ENCODE measurements at places on chromosomes 2 and 18.

GRCh38 chr18:49609256-49610021 is 47.6 kb downstream of the LIPG start:
- no peaks in the 10 kb centered on the region for H3K36me3 ChIP-seq
- no peaks in the 10 kb centered on the region for H3K27me3 ChIP-seq
- peaks cover 56% of the 10 kb centered on the region for H3K4me1 ChIP-seq
- H3K4me3 ChIP-seq: no peak overlapping the region

DNA sequence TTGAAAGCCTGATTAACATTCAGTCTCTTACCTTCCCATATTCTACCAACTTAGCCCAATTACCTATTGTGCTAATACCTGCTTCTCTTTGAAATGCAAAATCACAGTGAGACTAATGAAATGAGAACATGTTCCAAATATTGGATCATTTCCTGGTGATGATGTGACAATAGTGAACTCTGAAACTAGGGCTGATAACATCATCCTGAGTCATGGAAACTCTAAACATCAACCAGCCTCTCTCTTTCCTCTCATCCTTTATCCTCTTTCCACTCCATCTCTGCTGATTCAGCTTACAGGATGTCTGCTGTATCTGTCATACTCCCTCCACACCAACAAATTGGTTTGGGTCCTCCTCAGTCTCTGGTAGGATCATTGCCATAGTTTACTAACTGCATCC is 98.8 kb upstream of the NCKAP5 start:
- no peaks in the 10 kb centered on the region for H3K27me3 ChIP-seq
- no peak overlapping the region for H3K27ac ChIP-seq
- DNase-seq: no peak
- H3K36me3 ChIP-seq: no peaks in the 10 kb centered on the region
- H3K4me1 ChIP-seq: no peaks in the 10 kb centered on the region
- H3K4me3 ChIP-seq: no peak overlapping the region

GRCh38 chr2:24026233-24026632 is 16.3 kb downstream of the MFSD2B start:
- H3K4me3 ChIP-seq: no peak overlapping the region
- no peak for DNase-seq
- H3K27me3 ChIP-seq: no peaks in the 10 kb centered on the region
- peaks cover 15% of the 10 kb centered on the region for H3K4me1 ChIP-seq
- H3K27ac ChIP-seq: peak overlapping the region; percentile 21

GRCh38 chr2:117086174-117086942 is 728.1 kb upstream of the DDX18 start:
- no peaks in the 10 kb centered on the region for H3K36me3 ChIP-seq
- H3K4me1 ChIP-seq: peaks cover 17% of the 10 kb centered on the region
- DNase-seq: no peak
- H3K4me3 ChIP-seq: no peak overlapping the region
- H3K27me3 ChIP-seq: no peaks in the 10 kb centered on the region

DNA sequence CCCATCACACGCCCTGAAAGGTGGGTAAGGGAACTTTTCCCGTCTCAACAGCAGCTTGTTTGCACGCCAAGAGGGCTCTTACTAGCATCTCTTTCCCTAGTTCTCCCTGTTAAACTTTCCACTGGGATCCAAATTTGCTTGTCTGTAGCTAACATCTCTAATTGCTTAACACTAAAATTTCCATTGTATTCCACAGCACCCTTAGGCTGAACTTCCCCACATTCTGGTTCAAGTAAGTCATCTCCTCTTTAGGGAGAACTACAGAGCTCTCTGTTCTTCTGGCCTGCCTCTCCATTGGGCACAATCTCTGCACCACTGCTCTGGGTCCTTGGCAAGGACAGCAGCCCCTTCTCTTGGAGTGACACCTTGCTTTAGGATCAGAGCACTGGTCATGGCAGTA is 24.0 kb downstream of the UNC50 start:
- H3K27ac ChIP-seq: no peak overlapping the region
- peaks cover 4% of the 10 kb centered on the region for H3K4me1 ChIP-seq
- no peaks in the 10 kb centered on the region for H3K27me3 ChIP-seq
- no peak for DNase-seq
- H3K36me3 ChIP-seq: no peaks in the 10 kb centered on the region

GRCh38 chr2:224545884-224546644 is 39.1 kb downstream of the CUL3 start:
- H3K27me3 ChIP-seq: no peaks in the 10 kb centered on the region
- peaks cover 17% of the 10 kb centered on the region for H3K36me3 ChIP-seq
- no peak overlapping the region for H3K27ac ChIP-seq

- H3K4me1 ChIP-seq: no peaks in the 10 kb centered on the region
- H3K27ac ChIP-seq: no peak overlapping the region
- no peak overlapping the region for H3K4me3 ChIP-seq
- H3K36me3 ChIP-seq: no peaks in the 10 kb centered on the region
Measured at GRCh38 chr18:58565021-58565420, 63.9 kb downstream of the ALPK2 start.

DNA sequence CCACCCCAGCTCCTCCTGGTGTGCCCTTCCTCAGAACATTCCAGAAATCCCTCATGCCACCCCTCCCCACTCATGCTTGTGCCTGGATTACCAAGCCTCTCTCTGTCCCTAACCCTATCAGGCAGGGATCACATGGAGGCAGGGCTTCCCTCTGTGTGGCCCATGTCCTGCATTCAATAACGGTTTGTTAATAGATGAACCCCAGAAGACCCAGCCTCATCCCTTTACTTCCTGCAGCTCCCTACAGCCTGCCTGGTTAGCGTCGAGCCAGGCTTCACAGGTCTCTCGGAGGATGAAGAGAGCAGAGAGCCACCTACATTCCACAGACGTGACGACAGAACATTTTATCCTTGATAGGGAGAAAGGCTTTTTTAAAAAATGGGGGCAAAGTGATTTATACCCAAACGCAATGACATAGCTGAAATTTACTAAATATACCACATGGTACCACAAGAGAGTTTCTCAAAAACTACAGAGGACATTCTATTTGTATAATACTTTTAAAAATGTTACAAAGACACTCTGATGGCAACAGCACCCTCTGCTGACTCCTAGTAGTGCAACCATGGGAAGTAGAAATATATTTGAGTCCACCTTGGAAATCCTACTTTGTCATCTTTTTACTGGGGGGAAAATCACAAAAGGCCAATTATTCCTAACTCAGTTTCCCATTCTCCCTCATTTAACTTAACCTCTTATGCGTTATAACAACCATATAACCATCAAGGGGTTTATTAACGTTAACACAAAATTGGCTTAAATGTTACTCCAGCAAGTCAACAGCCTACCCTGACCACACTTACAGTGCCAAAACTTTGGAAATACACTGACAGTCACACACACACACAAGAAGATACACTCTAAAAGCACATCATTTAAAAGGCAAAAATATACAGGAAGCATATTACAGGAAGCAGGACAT is 30.7 kb downstream of the FBXO15 start:
- H3K27me3 ChIP-seq: no peaks in the 10 kb centered on the region
- no peak overlapping the region for H3K4me3 ChIP-seq
- peak; percentile 56 for DNase-seq
- peaks cover 18% of the 10 kb centered on the region for H3K4me1 ChIP-seq
- no peak overlapping the region for H3K27ac ChIP-seq
- no peaks in the 10 kb centered on the region for H3K36me3 ChIP-seq

DNA sequence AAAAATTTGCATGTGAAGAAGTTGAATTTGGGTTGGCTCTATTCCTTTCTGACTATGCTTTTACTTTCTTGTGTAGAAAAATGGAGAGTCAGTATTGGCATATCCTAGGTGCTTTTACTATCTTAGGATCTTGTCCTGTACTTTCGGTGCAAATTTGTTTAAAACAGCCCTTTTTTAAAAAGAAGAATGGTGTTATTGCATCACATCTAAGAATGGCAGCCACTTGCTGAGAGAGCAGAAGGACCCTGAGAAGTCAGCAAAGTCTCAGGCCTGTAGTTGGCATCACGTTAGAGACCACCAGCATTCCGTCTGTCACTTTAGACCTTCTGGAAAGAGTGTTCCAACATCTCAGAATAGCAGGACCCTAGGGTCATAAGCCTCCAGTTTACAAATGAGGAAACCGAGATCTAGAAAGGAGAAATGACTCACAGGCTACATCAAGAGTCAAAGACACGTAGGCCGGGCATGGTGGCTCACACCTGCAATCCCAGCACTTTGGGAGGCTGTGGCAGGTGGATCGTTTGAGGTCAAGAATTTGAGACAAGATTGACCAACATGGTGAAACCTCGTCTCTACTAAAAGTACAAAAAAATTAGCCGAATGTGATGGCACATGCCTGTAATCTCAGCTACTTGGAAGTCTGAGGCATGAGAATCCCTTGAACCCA is 42.5 kb downstream of the SPATS2L start:
- H3K27me3 ChIP-seq: no peaks in the 10 kb centered on the region
- no peak overlapping the region for H3K27ac ChIP-seq
- no peak overlapping the region for H3K4me3 ChIP-seq
- no peaks in the 10 kb centered on the region for H3K36me3 ChIP-seq
- peaks cover 35% of the 10 kb centered on the region for H3K4me1 ChIP-seq

GRCh38 chr2:122816803-122817202 is 1061.4 kb downstream of the TSN start:
- no peak for DNase-seq
- no peak overlapping the region for H3K27ac ChIP-seq
- no peak overlapping the region for H3K4me3 ChIP-seq

DNA sequence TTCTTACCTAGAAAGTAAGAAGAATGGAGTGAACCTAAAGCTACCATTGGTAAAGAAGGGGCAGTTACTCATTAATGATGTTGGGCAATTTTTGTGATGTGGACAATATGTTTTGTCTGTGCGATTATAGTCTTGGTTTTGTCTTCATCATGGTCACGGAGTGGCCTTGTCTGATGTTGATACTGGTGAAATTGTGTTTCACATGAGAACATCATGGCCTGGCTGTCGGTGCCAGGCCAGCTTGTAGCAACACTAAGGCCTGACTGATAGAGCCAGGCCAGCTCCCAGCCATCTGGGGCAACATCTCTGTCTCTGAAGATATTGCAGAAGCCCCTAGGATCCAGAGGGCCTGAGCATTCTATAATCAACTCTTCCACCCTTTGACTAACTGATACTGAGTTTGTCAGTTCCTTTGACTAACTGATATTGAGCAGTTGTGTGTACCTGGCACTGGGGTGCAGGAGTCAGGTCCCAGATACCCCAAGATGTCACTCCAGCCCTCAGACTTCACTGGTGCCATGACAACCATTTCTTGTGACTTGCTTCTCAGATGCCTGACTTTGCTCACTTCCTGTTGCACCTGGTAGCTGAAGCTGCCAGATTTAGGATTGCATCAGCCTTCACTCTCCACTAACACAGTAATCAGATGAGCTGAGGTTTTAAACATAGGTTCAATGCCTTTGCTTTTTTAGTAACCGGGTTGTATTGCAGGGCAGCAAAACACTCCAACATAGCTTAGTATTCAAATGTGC is 62.5 kb downstream of the RPIA start:
- H3K27ac ChIP-seq: no peak overlapping the region
- no peak for DNase-seq
- H3K4me3 ChIP-seq: no peak overlapping the region
- no peaks in the 10 kb centered on the region for H3K36me3 ChIP-seq
- H3K27me3 ChIP-seq: no peaks in the 10 kb centered on the region
- no peaks in the 10 kb centered on the region for H3K4me1 ChIP-seq

- DNase-seq: no peak
- no peak overlapping the region for H3K4me3 ChIP-seq
- H3K27me3 ChIP-seq: no peaks in the 10 kb centered on the region
- no peaks in the 10 kb centered on the region for H3K36me3 ChIP-seq
- peaks cover 9% of the 10 kb centered on the region for H3K4me1 ChIP-seq
Measured at GRCh38 chr2:239712755-239713154, 311.9 kb upstream of the HDAC4 start.

GRCh38 chr18:26133652-26134051 is at the start of gene PSMA8:
Gene PSMA8 (plus strand): TSS chr18:26133869. CDS start chr18:26133966, 97 bp downstream.
- peak; percentile 17 for DNase-seq
- no peak within 1 kb of the TSS for H3K27ac ChIP-seq
- H3K36me3 ChIP-seq: no peaks in the 10 kb centered on the region

DNA sequence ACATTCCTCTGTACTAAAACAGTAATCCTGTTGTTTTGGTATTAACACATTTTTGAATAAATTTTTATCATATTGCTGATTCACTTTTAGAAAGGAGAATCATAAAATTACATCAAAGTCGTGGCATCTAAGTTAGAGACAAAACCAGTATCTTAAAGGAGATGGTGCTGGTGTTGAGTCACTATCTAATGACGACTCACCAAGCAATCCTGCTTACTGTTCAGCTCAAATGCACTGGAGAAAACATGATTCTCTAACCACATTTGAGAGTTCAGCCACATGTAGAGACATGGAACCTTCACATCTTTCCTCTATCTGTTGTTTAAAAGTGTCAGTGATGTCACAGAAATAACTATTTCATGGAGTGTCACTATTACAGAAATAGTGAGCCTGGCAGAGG is 473.8 kb downstream of the TGIF1 start:
- H3K27me3 ChIP-seq: no peaks in the 10 kb centered on the region
- H3K36me3 ChIP-seq: no peaks in the 10 kb centered on the region
- no peak overlapping the region for H3K4me3 ChIP-seq
- H3K27ac ChIP-seq: no peak overlapping the region

DNA sequence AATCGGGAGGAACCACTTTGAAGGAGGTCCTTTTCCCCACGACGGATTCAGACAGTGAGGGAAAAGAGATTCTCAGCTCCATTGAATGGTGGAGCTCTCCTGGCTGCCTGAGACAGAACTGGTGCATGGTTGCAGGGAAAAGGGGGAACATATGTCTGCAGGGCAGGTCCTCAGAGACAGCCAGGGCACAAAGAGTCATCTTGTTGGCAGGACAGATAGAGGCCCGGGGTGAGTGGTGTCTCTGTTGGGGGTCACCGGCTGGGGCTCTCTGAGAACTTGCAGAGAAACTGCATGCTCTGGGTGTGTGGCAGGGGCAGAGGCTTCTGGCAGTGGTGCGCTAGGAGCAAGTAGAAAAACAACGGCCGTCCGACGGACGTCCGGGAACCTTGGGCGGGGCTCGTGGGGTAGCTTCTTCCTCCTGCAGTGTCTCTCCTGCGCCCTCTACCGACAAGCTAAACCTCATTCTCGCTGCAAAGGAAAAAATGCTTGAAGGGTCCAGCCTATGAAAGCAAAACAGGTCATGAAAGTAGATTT is 94.3 kb downstream of the CDCA7 start:
- H3K27me3 ChIP-seq: no peaks in the 10 kb centered on the region
- no peaks in the 10 kb centered on the region for H3K36me3 ChIP-seq
- H3K27ac ChIP-seq: no peak overlapping the region
- peaks cover 35% of the 10 kb centered on the region for H3K4me1 ChIP-seq
- peak; percentile 91 for DNase-seq

DNA sequence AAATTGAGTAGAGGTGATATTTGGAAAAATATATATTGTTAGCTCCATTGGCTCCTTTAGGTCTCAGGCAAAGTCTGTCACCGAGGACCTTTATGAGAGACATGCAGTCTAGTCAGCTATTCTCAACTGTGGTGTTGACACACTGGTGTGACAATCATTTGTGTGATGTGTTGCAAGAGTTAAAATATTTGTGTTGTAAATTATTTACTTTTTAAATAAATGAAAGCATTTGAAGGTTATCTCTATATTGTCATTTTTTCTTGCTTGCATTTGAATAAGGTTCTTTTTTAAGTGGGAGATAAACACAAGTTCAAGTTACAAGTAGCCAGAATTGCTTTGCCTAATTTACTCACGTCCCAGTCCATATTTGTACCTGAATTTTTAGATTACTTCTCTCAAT is 4.3 kb downstream of the REL start:
- H3K36me3 ChIP-seq: no peaks in the 10 kb centered on the region
- no peak overlapping the region for H3K27ac ChIP-seq

- H3K4me1 ChIP-seq: peaks cover 7% of the 10 kb centered on the region
- no peak for DNase-seq
- H3K4me3 ChIP-seq: no peak overlapping the region
- H3K27ac ChIP-seq: no peak overlapping the region
Measured at GRCh38 chr2:144553379-144553778, 33.5 kb upstream of the ZEB2 start.

- no peak overlapping the region for H3K27ac ChIP-seq
- no peaks in the 10 kb centered on the region for H3K36me3 ChIP-seq
- no peaks in the 10 kb centered on the region for H3K4me1 ChIP-seq
- no peak overlapping the region for H3K4me3 ChIP-seq
Measured at GRCh38 chr18:14928396-14928795, 180.4 kb downstream of the ANKRD30B start.

Data from neural progenitor cell (in vitro differentiated cells).